ENCODE measurements at places on chromosomes 4 and X. TPM values are rescaled to one million over a fixed set of nuclear protein-coding genes. Genes with fewer than 3 reads are reported as not detected.

DNA sequence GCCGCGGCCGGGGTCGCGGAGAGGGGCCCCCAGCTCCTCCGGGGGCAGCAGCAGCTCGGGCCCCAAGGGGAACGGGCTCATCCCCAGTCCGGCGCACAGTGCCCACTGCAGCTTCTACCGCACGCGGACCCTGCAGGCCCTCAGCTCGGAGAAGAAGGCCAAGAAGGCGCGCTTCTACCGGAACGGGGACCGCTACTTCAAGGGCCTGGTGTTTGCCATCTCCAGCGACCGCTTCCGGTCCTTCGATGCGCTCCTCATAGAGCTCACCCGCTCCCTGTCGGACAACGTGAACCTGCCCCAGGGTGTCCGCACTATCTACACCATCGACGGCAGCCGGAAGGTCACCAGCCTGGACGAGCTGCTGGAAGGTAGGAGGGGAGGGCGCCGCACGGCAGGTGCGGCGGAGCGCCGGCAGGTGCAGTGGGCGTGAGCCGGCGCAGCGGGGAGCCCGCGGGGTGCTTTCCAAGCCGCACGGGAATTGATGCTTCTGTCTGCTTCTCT lies 886 bp downstream of the DCLK2 start:
- H3K4me1 ChIP-seq: no peaks in the 10 kb centered on the region
- no peaks in the 10 kb centered on the region for H3K36me3 ChIP-seq
- no peaks in the 10 kb centered on the region for H3K27me3 ChIP-seq
- H3K4me3 ChIP-seq: peak overlapping the region; percentile 95
- H3K27ac ChIP-seq: peak overlapping the region; percentile 97

SPOCK3 gene
- 1.8 TPM for total RNA-seq

FAM13A gene
- 47.9 TPM for total RNA-seq

SPANXN3 gene
- not detected for total RNA-seq

DNA sequence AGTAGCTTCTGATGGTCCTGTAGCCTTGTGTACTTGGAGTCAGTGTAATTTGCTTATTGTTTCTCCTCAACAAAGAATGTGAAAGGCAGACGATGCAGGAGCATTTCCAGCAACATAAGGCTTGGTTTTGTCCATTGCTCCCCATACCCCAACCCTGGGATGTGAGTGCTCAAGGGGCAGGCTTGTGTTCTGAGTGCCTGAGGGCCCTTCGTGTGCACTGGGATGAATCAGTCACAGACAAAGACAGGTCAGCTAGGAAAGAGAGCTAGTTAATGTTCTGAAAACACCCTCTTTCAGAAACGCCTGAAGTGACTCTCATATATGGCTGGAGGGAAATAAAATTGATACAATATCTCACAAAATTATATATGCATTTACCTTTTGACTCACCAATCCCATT lies 59.1 kb downstream of the PRPS1 start:
- no peak for DNase-seq
- H3K4me3 ChIP-seq: no peak overlapping the region
- peaks cover 22% of the 10 kb centered on the region for H3K4me1 ChIP-seq
- H3K27me3 ChIP-seq: no peaks in the 10 kb centered on the region
- H3K36me3 ChIP-seq: no peaks in the 10 kb centered on the region
- no peak overlapping the region for H3K27ac ChIP-seq

WNK3 gene
- total RNA-seq: 1.6 TPM

SLC38A5 gene
- total RNA-seq: 3.9 TPM

GRCh38 chr4:139312552-139313332 lies 10.5 kb upstream of the NDUFC1 start:
- no peak for DNase-seq
- H3K36me3 ChIP-seq: no peaks in the 10 kb centered on the region
- peak overlapping the region; percentile 22 for H3K27ac ChIP-seq
- H3K27me3 ChIP-seq: no peaks in the 10 kb centered on the region

DNA sequence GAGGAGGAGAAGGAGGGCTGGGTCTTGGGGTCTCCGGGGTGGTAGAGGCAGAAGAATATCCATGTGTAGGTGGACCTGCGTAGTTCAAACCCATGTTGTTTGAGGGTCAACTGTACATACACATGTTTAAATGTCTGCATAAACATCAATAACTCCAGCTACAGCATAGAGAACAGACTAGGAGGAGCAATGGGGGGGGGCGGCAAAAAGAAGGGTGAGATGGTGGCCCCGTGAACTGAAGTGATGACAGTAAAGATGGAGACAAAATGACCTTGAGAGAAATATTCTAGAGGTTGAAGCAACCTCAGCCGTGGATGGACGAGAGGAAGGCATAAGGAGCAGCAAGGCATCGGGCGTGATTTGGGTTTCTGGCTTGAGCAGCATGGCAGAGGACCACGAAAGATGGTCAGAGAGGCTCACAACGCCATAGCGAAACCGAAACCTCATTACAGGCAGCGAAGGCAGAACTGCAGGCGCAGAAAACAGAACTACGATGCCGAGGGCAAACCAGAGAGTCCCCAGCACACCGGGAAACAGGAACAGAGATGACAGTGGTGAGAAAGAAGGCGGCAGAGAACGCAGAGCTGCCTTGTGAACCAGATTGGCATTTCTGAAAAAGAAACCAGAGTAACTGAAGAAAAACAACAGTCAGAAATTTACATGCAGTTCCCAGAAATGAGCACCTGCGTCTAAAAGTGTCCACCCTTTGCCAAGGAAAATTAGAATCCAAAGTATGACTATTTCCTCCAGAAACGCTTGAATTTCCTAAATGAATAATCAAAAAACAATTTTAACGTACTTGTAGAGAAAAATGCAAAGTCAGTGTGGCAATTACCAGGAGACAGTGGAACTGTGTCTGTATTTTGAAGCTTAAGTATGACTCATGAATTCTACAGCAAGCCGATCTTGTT lies 50.3 kb upstream of the ENPP6 start:
- peaks cover 8% of the 10 kb centered on the region for H3K4me1 ChIP-seq
- H3K4me3 ChIP-seq: peak overlapping the region; percentile 24
- no peaks in the 10 kb centered on the region for H3K36me3 ChIP-seq
- DNase-seq: no peak
- peak overlapping the region; percentile 15 for H3K27ac ChIP-seq

- H3K36me3 ChIP-seq: no peaks in the 10 kb centered on the region
- H3K27ac ChIP-seq: no peak overlapping the region
- no peak for DNase-seq
These were observed 147.6 kb downstream of the STK32B start for GRCh38 chr4:5198656-5199541.

DNA sequence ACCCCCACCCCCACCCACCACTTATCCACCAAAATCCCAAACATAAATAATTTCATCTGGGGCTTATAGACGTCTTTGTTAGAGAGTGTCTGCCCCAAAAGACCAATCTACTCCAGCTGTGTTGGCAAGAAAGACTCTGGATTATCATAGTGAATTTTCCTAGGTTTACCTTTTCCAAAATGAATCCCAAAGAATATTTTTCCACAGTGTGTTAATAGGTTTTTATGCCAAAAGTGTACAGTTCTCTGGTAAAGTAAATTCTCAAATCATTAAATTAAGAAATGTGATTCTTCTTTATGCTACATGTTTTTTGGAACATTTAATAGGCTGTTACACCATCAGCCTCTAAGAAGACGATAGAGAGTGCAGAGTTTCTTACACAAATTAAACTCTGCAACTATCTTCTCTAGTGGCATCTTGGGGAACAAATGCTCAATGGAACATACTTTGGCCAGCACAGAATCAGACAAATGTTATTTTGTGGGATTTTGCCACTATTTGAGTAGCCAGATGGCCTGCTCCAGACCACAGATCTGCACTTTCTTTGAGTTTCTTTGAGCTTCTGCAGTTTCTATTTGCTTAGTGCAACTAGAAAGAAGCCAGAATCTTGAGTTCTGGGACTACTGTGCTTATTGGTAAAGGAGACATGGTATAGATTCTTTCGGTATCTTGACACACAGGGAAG lies 206.0 kb downstream of the KIT start:
- no peaks in the 10 kb centered on the region for H3K27me3 ChIP-seq
- H3K4me1 ChIP-seq: no peaks in the 10 kb centered on the region
- no peak overlapping the region for H3K27ac ChIP-seq
- H3K4me3 ChIP-seq: no peak overlapping the region

GRCh38 chrX:41720125-41720779 lies 3.7 kb upstream of the GPR82 start:
- no peaks in the 10 kb centered on the region for H3K36me3 ChIP-seq
- H3K4me3 ChIP-seq: no peak overlapping the region
- no peaks in the 10 kb centered on the region for H3K27me3 ChIP-seq
- no peaks in the 10 kb centered on the region for H3K4me1 ChIP-seq

Measured in sigmoid colon (tissue), 7 donors.